Tibial nerve (tissue), 4 donors: ENCODE measurements at places on chromosomes 16 and 17. TPM values are rescaled to one million over a fixed set of nuclear protein-coding genes. Genes with fewer than 3 reads are reported as not detected.

DNA sequence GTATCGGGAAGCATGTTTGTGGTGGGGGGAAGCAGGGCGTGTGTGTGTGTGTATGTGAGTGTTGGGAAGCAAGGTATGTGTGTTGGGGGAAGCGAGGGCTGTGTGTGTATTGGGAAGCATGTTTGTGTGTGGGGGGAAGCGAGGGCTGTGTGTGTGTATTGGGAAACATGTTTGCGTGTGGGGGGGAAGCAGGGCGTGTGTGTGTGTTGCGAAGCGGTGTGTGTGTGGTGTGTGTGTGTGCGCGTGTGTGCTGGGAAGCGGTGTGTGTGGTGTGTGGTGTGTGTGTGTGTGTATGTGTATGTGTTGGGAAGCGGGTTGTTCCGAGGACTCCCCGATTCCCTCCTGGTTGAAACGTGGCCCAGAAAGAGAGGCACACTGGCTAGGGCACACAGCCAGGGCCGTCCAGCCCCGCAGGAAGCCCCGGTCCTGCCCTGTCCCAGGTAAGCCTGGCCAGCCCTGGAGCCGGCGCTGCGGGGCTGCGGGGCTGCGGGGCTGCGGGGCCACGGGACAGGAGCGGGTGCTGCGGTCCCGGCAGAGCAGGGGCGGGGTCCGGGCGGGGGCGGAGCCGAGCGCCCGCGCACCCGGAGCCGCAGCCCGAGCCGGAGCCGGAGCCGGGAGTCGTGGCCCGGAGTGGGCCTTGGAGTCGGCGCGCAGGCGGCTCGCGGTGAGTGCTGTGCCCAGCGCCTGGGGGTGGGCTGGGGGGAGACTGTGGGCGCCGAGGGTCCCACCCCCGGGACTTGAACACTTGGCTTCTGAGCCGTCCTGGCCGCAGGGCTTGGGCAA is at the start of gene NOD2:
Gene NOD2, plus strand, starts transcription at position 608 of the 783 bp plus-strand sequence. CDS start 5,890 bp downstream, outside the sequence.
- no peak for DNase-seq

DNA sequence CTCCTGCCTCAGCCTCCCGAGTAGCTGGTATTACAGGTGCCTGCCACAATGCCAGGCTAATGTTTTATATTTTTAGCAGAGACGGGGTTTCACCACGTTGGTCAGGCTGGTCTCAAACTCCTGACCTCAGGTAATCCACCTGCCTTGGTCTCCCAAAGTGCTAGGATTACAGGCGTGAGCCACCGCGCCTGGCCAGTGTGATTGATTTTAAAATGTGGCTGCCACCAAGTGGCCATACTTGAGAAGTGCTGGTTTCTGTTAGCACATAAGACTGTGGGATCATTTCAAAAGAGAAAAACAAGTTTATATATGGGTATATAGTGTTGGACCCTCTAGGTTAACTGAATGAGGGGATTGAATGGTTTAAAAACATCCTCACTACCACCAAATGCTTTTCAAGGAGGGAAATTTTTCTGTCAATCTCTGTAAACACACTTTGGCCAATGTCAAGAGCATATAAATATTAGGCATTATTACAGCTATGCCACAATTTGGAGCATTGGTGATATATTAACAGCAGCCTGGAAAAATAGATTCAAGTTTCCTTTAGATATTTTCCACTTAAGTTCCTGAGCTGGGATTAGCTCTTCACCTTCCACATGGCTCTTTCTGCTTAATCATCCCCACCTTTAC is 13.5 kb upstream of the DHRS13 start:
- peak; percentile 50 for DNase-seq

- no peak for DNase-seq
These were observed 53.6 kb downstream of the WNT3 start for GRCh38 chr17:46764709-46765401.

- no peak for DNase-seq
These were observed 192.9 kb downstream of the CCDC182 start for GRCh38 chr17:57552114-57552624.

DNA sequence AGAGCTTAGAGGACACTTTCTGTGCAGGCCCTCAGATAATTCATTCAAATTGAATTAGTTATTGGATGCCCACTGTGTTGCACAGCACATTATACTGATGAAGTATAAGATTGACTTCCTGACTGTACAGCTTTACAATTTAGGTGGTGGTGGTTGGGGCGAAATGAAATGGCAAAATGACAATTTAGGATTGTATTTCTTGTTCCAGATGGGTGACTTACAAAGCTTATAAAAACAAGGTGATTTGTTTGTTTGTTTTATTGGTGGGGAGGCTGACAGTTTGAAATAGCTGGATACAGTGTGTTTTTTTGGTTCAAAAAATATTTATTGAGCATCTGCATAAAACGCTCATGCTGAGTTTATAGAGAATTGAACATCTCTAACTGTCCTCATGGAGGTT is 1.6 kb downstream of the MAP2K4 start:
- DNase-seq, result no peak

GRCh38 chr17:1251866-1252608 is 18.2 kb upstream of the BHLHA9 start:
- no peak for DNase-seq

- peak; percentile 68 for DNase-seq
These were observed 3.7 kb downstream of the TRAF7 start for GRCh38 chr16:2159175-2159838.

GRCh38 chr17:81735264-81736102 is 23.4 kb downstream of the SLC25A10 start:
- DNase-seq, result no peak

GRCh38 chr17:73855720-73856333 is 211.6 kb upstream of the SDK2 start:
- DNase-seq, result no peak

- DNase-seq, result no peak
These were observed 46.1 kb downstream of the CHD9 start for GRCh38 chr16:53100889-53101288.

DNA sequence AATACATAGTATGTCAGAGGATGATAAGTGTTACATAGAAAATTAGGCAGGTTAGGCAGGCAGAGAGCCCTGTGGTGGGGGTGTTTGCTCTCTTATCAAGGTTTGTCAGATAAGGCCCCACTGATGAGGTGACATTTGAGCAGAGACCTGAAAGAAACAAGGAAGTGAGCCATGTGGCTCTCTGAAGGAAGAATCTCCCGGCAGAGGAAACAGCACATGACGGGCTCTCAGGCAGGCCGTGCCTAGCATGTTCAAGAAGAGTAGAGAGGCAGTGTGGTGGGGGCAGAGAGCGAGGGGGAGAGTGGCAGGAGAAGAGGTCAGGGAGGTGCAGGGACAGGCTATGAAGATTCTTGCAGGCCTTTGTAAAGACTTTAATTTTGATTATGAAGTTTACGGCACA is 82.0 kb upstream of the ASIC2 start:
- DNase-seq, result no peak

- no peak for DNase-seq
These were observed 288.7 kb downstream of the SOX9 start for GRCh38 chr17:72409405-72410002.

GRCh38 chr16:17470908-17471718 is at the start of gene XYLT1:
XYLT1 (minus strand) TSS chr16:17470960; CDS start chr16:17470796, 164 bp downstream.
- DNase-seq, result peak; percentile 76

DNA sequence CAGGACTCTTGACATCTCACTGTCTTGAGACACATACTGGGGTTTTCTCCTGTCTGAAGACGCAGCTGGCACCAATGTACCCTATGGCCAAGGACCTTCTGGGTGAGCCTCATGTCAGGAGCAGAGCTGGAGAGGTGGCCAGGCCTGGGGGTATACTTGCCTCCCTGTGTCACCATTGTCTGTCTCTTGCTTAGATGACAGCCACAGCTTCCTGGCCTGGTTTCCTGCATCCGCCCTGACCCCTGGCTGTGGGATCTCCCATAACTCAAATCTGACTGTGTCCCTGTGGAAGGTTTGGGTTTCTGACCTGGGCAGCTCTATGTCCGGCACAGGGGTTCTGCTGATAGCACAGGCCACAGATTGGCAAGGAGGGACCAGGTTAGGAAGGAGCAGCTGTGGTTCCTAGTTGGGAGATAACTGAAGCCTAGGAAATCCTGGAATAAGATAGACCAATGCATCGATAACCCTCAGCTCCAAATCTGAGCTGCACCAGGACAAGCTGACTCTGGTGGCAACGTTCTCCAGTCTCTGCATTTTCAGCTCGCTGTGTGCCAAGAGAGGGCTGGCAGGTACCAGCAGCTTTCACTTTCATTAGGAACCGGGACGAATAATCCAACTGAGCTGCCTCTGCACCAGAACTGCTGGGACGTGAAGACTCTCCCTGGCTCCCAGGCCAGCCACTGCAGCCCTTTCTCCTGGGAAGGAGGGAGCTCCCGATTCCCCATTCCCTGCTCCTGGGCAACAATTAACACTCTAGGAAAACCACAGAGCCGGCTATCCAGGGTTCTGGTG is 5.0 kb downstream of the DEXI start:
- DNase-seq, result no peak

- DNase-seq, result no peak
These were observed 141.5 kb upstream of the PLCG2 start for GRCh38 chr16:81637336-81638235.

DNA sequence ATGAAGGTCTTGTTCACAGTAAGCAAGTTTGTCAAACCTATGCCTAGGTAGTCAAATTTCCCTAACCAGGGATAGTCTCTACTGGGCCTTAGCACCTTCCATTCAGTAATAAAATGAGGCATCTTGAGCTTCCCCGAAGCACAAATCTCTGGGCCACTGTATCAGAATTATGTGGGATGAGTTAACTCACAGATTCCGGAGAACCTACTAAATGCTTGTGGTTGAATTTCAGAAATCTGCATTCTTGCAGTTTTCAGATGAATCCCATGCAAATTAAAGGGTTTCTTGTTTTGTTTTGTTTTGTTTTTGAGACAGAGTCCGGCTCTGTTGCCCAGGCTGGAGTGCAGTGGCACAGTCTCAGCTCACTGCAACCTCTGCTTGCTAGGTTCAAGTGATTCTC is 478.8 kb upstream of the HSBP1 start:
- no peak for DNase-seq

- DNase-seq, result no peak
These were observed 7.0 kb downstream of the P2RX1 start for GRCh38 chr17:3909257-3909656.

DNA sequence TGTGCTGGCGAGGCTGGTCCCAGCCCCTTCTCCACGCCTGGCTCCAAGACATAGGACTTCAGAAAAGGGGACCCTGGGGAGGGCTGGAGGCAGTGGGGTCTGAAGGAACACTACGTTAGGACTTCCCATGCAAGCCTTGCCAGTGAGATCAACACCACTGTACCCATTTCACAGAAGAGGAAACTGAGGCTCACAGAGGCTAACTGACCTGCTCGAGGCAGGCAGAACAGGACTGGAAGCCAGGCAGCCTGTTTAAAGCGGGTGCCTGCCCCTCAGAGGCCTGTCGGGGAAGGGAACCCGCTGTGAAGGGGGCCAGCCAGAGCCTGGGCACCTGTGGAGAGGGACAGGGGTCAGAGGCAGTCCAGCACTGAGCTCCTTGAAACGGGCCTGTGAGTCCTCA is 32.3 kb downstream of the PEMT start:
- no peak for DNase-seq

GRCh38 chr17:42553161-42553818 is 567 bp downstream of the HSD17B1 start:
- DNase-seq, result no peak

- peak; percentile 18 for DNase-seq
These were observed 219.1 kb downstream of the STX8 start for GRCh38 chr17:9356488-9356911.

DNA sequence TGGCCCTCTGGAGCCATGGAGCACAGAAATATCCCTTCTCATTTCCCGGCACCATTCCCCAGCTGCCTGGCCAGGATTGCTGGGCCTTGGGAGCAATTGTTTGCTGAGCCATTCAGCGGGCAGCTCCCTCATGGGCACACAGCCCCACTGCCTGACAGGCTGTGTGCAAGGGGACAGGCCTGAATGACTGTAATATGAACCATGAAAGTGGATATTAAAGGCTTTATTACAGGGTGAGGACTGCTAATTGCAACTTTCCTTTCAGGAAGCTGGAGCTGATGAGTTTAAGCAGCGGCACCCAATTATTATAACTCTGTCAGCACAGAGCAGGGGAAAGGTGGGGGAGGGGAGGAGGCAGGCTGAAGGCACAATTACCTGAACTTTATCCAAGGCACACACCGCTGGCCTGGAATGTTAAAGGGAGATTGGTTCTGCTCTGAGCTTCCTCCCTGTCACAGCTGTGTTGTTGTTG is 159.8 kb upstream of the SDK2 start:
- no peak for DNase-seq

- no peak for DNase-seq
These were observed 57.9 kb upstream of the MAF start for GRCh38 chr16:79658301-79659033.

GRCh38 chr16:69013991-69014390 is 91.5 kb upstream of the HAS3 start:
- DNase-seq, result no peak

DNA sequence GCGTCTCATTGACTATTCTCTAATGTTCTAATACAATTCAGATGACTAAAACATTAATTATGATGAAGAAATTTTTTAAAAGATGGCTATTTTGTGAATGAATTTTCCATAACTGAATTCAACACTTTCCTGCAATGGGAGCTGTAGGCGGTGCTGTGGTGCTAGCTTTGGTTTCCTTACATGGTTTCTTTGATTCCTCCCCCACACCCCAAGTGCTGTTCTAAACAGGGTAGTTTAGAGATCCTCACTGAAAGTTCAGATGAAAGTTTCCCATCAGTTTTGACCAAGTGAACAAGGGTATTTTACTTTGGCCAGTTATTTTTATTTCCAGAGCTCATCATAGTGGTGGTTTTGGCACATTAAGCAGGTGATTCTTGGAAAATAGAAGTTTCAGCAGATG is 26.0 kb upstream of the MRC2 start:
- DNase-seq, result no peak

- DNase-seq, result no peak
These were observed 3.6 kb downstream of the LITAF start for GRCh38 chr16:11583166-11583565.

Gene C16orf74
- not detected for total RNA-seq

Gene OSGIN1
- 6.7 TPM for total RNA-seq

Gene SCNN1B
- 2.7 TPM for total RNA-seq

Gene TSPAN10
- not detected for total RNA-seq

Gene ZSCAN10
- total RNA-seq, result not detected

Gene MAZ
- total RNA-seq, result 68.4 TPM

Gene TEKT5
- total RNA-seq, result not detected

Gene DHRS11
- total RNA-seq, result 0.78 TPM

Gene KIF2B
- total RNA-seq, result not detected

Gene KCNJ18
- not detected for total RNA-seq

Gene TAC4
- not detected for total RNA-seq

Gene SRL
- total RNA-seq, result 3.6 TPM

Gene ANKS4B
- total RNA-seq, result not detected

Gene TNFRSF17
- total RNA-seq, result not detected

Gene MYOCD
- 11.6 TPM for total RNA-seq
